ENCODE measurements at places on chromosomes 5 and 9.
A peak's percentile ranks its signal among the peaks of the same experiment; 100 is the strongest.

- DNase-seq, result no peak
These were observed 1038.3 kb downstream of the TLE1 start for GRCh38 chr9:80651044-80651443.

GRCh38 chr5:169174923-169175322 is 126.0 kb downstream of the SLIT3 start:
- no peak for DNase-seq

- DNase-seq, result no peak
These were observed 269.6 kb upstream of the RIOK2 start for GRCh38 chr5:97452646-97453045.

DNA sequence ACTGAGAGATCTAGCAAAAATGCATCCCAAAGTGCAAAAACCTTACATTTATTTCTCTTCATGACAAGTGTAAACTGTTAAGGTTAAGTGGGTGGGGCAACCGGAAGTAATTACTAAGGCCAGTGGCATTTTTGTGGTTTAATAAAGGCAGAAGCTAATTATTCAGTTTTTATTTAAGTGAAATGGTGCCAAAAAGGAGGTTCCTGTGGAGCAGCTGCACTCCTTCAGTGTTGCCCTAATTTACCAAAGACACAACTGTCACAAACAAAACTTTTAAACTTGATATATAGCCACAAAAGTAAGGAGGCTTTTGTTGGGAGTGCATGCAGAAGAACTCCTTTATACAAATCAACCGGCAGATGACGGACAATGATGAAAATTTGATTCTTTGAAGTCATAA is 81.6 kb downstream of the NDUFS4 start:
- peak; percentile 27 for DNase-seq

GRCh38 chr5:147303251-147303650 is 68.4 kb downstream of the STK32A start:
- DNase-seq, result no peak

DNA sequence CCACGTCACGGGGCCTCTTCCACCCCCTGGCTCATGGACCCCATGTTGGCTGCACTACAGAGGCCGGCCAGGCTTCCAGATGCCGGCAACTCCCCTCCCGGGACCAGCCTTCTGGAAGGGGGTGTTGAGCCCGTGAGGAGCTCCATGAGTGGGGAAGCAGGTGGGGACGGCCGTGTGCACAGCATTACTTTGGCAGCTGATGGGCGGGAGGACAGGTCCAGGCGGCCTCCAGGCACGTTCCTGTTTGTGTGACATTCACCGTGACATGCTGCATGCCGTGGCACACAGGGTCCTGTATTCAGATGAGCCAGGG is 29.1 kb upstream of the ABO start:
- DNase-seq, result no peak

GRCh38 chr9:115598751-115599150 is 480.8 kb upstream of the TNC start:
- DNase-seq, result no peak

GRCh38 chr5:106094839-106095238 is 1575.9 kb downstream of the EFNA5 start:
- no peak for DNase-seq

GRCh38 chr5:37915097-37915736 is 75.4 kb upstream of the GDNF start:
- no peak for DNase-seq

DNA sequence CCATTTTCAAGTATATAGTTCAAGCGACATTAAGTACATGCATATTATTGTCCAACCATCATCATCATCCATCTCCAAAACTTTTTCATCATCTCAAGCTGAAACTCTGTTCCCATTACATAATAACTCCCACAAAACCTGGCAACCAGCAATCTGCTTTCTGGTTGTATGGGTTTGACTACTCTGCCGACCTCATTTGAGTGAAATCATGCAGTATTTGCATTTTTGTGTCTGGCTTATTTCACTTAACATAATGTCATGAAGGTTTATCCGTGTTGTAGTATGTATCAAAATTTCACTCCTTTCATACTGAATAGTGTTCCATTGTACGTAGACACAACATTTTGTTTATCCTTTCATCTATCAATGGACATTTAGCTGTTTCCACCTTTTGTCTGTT is 74.8 kb downstream of the SGCD start:
- DNase-seq, result no peak

DNA sequence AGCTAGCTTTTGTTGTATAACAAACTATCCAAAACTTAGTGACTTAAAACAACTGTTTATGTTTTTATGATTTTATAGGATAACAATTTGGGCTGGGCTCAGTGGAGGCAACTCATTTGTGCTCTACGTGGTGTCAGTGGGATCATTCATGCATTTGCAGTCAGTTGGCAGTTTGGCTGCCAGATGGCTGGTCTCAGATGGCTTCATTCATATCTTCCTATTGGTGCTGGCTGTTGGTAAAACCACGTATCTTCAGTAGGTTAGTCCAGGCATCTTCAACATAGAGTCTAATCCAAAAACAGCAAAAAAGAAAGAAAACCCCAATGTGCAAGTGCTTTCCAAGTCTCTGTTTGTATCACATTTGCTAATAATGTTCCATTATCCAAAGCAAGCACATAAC is 51.7 kb upstream of the RIC1 start:
- no peak for DNase-seq

- DNase-seq, result peak; percentile 92
These were observed 923 bp upstream of the PLK2 start for GRCh38 chr5:58460732-58461286.

DNA sequence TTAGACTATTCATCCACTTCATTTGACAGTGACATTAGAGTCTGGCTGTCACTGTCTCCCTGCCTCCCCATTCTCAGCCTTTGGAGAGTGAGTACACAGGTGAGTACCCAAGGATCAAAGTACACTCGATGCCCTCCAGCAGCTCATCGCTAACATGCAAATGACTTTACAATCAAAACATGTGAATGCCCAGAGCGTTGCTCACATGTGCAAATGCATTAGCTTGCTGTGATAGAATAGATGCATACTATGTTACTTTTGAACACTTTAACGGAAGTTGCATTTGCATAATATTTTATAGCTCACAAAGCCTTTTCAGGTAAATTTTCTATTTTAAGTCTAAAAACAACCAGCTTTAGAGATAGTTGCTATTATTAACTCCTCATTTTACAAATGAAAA is 107.6 kb downstream of the SYK start:
- DNase-seq, result no peak

- no peak for DNase-seq
These were observed 51.1 kb upstream of the MVB12B start for GRCh38 chr9:126275386-126276001.

DNA sequence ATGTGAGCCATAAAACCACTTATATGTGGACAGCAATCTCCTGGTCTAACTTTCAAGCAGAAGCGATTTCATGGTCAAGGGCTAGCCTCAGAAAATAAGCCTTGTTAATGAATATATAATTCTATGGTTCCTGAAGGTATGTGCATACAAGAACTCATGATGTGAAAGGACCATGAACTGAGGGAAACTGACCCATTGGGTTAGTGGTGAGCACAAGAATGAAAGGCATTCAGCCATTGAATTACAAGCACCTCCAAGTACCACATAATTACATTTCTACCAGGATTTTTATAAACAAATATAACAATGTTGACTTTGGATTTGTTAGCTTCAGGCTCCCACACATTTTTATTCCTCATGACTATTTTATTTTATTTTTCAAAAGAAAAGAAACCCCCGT is 459.0 kb downstream of the TLE4 start:
- DNase-seq, result no peak

- no peak for DNase-seq
These were observed 1228.0 kb upstream of the C9orf72 start for GRCh38 chr9:28801144-28801799.

- DNase-seq, result no peak
These were observed 57.3 kb downstream of the PHF2 start for GRCh38 chr9:93633492-93634221.

GRCh38 chr9:96441798-96442445 is 8.0 kb upstream of the HABP4 start:
- peak; percentile 34 for DNase-seq

DNA sequence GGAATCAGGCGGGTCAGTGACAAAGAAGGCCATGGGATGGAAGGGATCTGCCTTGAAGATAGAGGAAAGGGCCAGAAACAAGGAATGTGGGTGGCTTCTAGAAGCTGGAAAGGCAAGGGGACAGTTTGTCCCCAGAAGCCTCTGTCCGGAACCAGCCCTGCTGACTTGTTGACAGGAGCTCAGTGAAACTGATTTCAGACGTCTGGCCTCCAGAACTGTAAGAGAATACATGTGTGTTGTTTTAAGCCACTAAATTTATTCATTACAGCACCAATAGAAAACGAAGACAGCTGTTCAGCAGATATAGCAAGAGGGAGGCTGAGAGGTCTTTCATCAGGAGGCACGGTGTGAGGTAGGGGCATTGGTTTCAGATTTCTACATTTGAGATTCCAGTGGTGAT is 422.5 kb downstream of the KDM4C start:
- no peak for DNase-seq

DNA sequence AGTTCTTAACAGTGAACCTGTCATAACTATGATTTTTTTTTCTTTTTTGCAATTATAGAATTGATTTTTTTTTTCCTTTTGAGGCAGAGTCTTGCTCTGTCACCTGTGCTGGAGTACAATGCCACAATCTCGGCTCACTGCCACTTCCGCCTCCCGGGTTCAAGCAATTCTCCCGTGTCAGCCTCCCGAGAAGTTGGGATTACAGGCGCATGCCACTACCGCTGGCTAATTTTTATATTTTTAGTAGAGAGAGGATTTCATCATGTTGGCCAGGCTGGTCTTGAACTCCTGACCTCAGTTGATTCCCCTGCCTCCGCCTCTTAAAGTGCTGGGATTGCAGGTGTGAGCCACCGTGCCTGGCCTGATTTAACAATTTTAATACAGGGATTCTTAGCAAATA is 21.4 kb downstream of the UGCG start:
- DNase-seq, result no peak

DNA sequence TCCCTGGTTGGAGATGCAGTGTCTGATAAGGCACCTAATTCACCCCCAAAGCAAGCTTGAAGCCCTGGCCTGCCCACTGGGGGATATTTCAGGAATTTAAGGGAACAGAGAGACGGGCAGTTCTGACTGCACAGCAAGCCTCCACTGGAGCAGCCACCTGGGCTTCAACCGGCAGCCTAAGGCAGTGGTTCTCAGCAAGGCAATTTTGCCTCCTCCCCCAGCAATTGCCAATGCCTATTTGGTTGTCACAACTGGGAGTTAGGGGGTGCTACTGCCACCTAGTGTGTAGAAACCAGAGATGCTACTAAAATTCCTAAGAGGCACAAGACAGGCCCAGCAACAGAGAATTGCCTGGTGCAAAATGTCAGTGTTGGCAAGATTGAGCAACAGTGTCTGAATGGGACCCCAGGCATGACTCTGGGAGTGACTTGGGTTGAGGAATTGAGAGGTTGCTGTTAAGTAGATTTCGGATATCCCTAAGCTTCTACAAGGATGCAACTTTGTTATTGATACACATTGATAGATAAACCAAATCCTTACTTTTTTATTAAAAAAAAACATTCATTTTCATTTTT is 58.7 kb upstream of the CTSL start:
- peak; percentile 16 for DNase-seq

- DNase-seq, result no peak
These were observed 33.5 kb downstream of the ELL2 start for GRCh38 chr5:95927927-95928723.

DNA sequence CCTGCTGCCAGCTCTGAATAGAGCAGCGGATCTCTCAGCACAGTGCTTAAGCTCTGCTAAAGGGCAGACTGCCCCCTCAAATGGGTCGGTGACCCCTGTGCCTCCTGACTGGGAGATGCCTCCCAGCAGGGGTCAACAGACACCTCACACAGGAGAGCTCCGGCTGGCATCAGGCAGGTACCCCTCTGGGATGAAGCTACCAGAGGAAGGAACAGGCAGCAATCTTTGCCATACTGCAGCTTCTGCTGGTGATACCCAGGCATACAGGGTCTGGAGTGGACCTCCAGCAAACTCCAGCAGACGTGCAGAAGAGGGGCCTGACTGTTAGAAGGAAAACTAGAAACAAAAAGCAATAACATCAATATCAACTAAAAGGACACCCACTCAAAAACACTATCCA is 131.6 kb downstream of the TMEM232 start:
- no peak for DNase-seq

DNA sequence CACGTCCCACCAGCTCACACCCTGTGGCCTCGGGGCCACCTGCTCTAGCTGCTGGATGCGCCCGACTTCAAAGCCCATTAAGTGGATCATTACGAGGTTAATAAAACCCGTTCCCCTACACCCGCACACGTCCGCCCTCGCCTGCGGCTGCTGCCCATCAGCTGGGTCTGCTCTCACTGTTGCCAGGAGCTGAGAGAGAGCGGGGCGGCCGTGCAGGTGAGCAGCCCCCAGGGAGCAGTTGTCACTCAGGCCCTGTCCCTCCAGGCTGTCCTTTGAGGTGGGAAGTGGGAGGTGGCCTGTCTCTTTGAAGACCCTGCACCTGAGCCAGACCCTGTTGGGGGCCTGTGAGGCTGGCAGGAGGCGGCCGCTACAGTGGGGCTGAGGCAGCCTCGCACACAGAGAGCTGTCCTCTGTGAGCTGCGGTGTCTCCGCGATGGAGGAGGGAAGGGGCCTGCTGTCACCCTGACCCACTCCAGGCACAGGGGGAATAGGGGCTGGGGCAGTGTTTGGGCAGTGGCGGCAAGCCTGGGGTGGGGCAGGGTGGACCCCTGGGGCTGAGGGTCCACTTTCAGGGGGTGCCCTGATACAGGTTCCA is 12.8 kb upstream of the UNC5A start:
- no peak for DNase-seq

DNA sequence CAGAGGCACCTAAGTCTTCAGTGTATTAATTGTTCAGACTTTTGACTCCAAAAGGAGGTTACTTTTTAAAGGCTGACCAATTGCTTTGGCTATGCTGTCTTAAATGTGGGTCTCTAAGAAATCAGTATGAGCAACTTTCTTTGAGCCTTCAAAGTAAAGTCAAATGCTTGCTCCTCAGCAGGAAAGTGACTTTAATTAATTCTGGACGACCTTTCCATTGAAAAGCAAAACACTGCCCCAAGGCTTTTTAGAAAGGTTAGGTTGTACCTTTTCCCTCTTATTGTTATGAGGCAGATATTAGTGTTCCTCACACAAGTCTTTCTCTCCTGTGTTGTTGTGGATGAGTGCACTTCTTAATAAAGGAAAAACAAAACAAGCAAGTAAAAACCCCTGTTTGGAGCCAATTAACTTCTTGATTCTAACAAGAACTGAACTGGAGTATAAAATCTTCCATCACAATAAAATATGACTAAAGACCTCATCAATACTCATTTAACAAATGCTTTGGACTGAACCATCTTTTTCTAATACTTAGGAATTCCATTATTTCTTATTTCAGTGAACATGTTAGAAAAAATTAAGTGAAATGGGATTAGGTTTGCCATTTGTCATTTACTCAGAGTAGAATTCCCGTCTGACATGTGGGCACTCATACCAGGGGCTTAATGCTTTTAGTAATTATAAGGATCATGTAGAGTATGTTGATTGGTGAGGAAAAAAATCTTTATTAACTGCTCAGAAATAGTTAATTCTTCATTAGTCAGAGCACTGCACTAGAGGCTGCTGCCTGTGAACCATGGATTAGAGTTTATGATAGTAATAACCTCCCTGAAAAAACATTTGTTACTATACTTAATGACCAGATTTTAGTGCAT is 159.1 kb upstream of the ZNF608 start:
- DNase-seq, result no peak
